ENCODE measurements at places on chromosomes 11 and 22. TPM values are rescaled to one million over a fixed set of nuclear protein-coding genes. Genes with fewer than 3 reads are reported as not detected.
A peak's percentile ranks its signal among the peaks of the same experiment; 100 is the strongest.

DNA sequence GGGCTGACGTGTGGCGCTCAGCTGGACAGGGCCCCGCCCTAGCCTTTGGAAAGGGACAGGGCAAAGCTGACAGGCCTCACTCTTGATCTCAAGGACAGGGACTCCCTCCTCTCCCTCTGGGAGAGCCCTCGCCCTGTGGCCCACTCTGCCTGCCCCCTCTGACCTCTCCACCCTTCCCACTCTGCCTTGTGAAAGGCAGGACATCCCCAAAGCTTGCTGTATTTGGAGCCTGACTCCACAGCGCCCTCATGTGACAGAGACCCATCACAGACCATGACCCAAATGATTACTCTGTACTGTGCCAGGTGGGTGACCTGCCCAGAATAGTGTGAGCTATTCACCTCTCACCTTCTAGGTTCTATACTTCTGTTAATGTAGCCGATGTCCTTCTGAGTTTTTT is 18.8 kb downstream of the P2RY2 start:
- no peaks in the 10 kb centered on the region for H3K4me1 ChIP-seq
- H3K36me3 ChIP-seq: no peaks in the 10 kb centered on the region
- no peak overlapping the region for H3K27ac ChIP-seq
- no peaks in the 10 kb centered on the region for H3K27me3 ChIP-seq
- H3K4me3 ChIP-seq: no peak overlapping the region

KRTAP5-2 gene
- total RNA-seq: not detected

SHANK2 gene
- total RNA-seq: 0.88 TPM

DNA sequence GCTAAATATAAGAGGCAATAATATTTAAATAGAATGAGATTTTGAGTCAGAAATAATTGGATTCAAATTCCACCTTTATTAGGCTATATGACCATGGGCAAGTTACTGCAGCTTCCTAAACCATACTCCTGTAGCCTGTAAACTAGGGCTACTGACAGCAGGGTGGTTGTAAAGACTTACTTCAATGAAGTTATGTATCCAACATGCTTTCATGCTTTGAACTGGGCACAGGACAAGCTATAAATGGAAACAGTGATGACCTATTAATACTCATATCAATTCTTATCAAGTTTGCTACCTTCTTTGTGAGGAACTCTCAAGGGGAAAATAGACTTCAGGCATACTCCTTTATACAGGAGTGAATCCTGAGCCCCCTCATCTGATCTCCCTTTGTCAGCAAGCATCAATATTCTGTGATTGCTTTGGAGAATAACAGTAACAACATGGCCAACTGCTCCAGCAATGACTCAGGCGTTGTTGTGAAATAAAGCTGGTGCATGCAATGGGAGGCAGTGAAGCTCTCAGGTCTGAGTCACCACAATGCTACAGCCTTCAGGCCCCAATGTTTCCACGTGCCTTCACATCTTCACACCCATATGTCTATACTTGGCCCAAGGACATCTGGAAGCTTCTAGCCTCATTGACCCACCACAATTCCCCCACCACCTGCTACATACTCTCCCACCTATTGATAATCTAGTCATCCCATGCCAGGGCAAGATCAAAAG is 102.5 kb downstream of the KCNA4 start:
- H3K36me3 ChIP-seq: no peaks in the 10 kb centered on the region
- DNase-seq: no peak
- no peaks in the 10 kb centered on the region for H3K4me1 ChIP-seq
- no peak overlapping the region for H3K27ac ChIP-seq
- H3K27me3 ChIP-seq: no peaks in the 10 kb centered on the region

DNA sequence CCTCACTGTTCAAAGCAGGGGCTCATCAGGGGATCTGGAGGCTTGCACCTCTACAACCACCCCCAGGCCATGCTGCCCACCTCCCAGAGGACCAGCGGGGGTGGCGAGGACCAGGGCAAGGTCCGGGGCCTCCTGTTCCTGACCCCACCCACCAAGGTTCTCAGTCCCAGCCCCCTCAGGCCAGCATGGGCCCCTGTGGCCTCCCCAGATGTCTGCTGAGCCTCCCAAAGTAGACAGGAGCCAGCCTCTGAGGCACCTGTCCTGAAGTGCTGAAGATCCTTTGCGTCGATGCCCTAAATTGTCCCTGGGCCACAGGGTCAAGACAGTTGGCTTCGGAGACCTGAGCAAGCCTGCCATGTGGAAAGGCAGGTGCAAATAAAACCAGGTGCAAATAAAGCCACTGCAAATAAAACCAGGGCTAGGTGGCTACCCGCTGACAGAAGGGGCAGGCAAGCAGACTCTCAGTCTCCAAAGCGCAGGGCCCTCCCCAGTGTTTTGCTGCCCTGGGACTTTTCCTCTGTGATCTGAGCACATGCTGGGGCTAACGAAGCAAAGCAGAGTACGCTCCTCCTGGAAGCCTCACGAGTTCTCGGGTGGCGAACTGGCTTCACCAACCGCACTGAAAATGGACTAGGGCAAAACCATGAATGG is 22.4 kb upstream of the ARFGAP3 start:
- DNase-seq: no peak
- H3K4me3 ChIP-seq: no peak overlapping the region
- no peaks in the 10 kb centered on the region for H3K27me3 ChIP-seq
- no peaks in the 10 kb centered on the region for H3K36me3 ChIP-seq
- H3K4me1 ChIP-seq: no peaks in the 10 kb centered on the region

- H3K27ac ChIP-seq: no peak overlapping the region
- no peak overlapping the region for H3K4me3 ChIP-seq
- H3K4me1 ChIP-seq: no peaks in the 10 kb centered on the region
- no peak for DNase-seq
- H3K36me3 ChIP-seq: no peaks in the 10 kb centered on the region
Measured at GRCh38 chr22:46803031-46803880, 40.8 kb downstream of the TBC1D22A start.

- no peak for DNase-seq
- no peak overlapping the region for H3K4me3 ChIP-seq
- no peaks in the 10 kb centered on the region for H3K4me1 ChIP-seq
Measured at GRCh38 chr11:118084247-118084646, 2.5 kb downstream of the SMIM35 start.

- H3K4me3 ChIP-seq: no peak overlapping the region
- no peaks in the 10 kb centered on the region for H3K27me3 ChIP-seq
- no peak for DNase-seq
- H3K4me1 ChIP-seq: no peaks in the 10 kb centered on the region
- H3K27ac ChIP-seq: no peak overlapping the region
Measured at GRCh38 chr11:16011396-16011795, 344.9 kb downstream of the SOX6 start.

DNA sequence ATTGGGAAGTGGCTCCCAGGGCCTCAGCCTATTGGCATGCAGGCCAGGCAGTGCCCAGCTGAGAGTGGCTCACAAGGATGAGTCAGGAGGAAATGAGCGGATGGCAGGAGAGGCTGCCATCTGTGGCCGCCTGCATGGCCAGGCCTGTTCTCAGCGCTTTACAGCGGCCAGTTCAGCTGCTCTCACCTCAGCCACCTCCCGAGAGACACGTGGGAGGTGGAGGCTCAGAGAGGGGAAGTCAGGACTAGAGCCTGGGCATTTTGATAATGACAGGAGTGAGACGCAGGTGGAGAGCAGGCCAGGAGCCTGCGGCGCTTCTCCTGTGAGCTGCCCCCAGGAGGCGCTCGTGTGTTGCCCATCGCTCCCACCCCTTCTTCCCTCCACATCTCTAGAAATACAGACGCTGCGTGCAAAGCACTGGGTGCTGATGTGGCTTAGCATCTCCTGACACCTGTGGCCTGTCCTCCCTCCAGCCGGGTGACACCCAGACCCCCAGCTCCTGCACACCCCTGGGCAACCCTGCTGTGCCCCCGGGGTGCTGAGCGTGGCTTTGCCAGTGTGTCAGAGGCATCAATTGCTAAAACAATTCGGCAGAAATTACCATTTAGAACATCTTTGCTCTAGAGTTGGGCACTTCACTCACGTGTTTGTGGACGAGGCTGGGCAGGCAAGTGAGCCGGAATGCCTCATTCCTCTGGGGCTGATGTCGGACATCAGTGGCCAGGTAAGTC is 21.4 kb upstream of the PANX2 start:
- no peak for DNase-seq
- H3K4me1 ChIP-seq: no peaks in the 10 kb centered on the region
- no peaks in the 10 kb centered on the region for H3K27me3 ChIP-seq
- no peak overlapping the region for H3K27ac ChIP-seq

GRCh38 chr11:126129727-126130671 is 67.3 kb upstream of the CDON start:
- no peaks in the 10 kb centered on the region for H3K4me1 ChIP-seq
- peak overlapping the region; percentile 91 for H3K27ac ChIP-seq
- no peaks in the 10 kb centered on the region for H3K36me3 ChIP-seq
- DNase-seq: no peak

ASPHD2 gene
- 1.8 TPM for total RNA-seq

DNA sequence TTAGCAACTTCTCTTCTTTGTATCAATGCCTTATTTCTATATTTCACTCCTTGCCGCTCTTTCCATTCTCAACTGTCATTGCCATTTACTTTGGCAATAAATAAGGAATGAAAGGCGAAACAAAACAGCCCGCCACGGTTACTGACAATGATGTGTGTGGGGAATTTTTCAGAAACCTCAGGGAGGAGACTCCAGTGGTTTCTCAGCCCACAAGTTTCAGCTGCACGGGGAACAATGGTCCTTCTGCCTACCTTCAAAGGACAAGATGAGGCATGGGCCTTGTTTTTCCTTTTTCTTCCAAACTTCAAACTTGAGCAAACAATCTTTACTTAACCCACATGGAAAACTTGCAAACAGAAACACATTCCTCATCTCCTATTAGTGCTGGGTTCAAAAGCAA is 409.4 kb downstream of the METTL15 start:
- no peaks in the 10 kb centered on the region for H3K4me1 ChIP-seq
- DNase-seq: no peak
- no peaks in the 10 kb centered on the region for H3K36me3 ChIP-seq
- no peaks in the 10 kb centered on the region for H3K27me3 ChIP-seq
- no peak overlapping the region for H3K27ac ChIP-seq
- no peak overlapping the region for H3K4me3 ChIP-seq

DNA sequence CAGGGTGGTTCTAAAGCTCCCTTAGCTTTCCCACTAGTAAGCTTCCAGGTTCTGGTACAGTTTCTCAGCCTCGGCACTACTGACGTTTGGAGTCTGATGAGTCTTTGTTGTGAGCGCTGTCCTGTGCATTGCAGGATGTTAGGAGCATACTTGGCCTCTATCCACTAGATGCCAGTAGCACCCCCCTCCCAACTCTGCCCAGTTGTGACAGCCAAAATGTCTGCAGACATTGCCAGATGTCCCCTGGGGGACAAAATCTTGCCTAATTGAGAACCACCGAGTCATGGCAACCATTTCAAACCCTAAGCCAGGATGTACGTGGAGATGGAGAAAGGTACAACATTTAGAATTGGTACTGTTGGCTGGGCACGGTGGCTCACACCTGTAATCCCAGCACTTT is 68.7 kb downstream of the PTPRJ start:
- H3K36me3 ChIP-seq: no peaks in the 10 kb centered on the region
- H3K27ac ChIP-seq: no peak overlapping the region
- no peak for DNase-seq
- H3K4me1 ChIP-seq: no peaks in the 10 kb centered on the region

DNA sequence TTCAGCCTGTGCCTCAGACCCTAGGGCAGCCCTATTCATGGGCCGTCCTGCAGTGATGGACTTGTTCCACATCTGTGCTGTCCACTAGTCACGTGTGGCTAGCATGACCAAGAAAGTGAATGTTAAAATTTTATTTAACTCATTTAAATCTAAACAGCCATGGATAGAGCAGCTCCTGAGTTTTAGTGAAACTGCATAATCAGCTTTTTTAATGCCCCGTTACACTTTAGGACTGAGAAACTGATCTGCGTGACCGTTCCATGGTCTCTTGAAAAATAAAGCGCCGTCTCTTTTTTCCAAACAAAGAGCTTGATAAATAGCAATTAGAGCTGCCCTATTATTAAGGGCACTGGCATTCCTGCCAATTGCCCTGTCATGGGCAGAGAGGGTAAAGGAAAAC is 76.5 kb upstream of the SNX19 start:
- H3K36me3 ChIP-seq: no peaks in the 10 kb centered on the region
- no peak for DNase-seq
- no peaks in the 10 kb centered on the region for H3K27me3 ChIP-seq
- H3K4me1 ChIP-seq: no peaks in the 10 kb centered on the region

GRCh38 chr22:43238526-43239006 is 51.6 kb upstream of the TTLL12 start:
- H3K4me3 ChIP-seq: no peak overlapping the region
- H3K4me1 ChIP-seq: no peaks in the 10 kb centered on the region
- DNase-seq: no peak
- H3K36me3 ChIP-seq: no peaks in the 10 kb centered on the region
- no peak overlapping the region for H3K27ac ChIP-seq

DNA sequence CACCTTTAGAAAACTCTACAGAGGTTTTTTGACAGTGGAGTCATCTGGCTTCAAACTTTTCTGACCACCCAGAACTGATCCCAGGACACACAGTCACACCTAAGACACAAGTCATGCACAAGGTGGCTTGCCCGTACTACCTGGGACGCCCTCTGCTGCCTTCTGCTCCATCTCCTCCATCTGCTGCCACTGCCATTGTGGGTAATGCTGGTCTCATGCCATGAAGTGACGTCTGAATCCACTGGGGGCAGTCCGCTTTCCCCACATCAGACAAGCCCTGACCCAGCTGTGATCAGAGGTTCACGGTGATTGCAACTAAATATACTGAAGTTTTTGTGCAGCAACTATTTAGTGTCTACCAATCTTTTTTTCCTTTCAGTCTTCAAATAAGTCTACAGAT is 5.4 kb upstream of the NDUFS8 start:
- no peak overlapping the region for H3K27ac ChIP-seq
- H3K36me3 ChIP-seq: no peaks in the 10 kb centered on the region
- H3K27me3 ChIP-seq: no peaks in the 10 kb centered on the region

SCO2 gene
- total RNA-seq: not detected

DNA sequence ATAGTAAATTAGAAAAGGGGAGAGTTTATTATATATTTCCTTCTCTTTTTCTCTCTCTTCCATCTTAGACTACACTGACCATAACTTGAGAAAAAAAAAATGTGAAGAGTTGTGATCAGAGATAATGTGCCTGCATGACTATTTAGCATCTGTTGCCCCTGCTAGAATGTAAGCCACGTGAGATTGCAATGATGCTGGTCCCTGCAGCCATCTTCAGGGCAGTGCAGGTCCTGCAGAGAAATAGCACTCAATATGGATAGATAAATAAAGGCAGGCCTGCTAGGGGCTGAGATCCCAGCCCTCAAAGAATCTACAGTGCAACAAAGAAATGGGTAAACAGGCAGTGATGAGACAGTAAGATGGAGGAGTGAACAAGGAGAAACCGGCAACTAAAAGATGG is 7.8 kb upstream of the DKK3 start:
- H3K36me3 ChIP-seq: no peaks in the 10 kb centered on the region
- H3K27me3 ChIP-seq: no peaks in the 10 kb centered on the region
- no peak overlapping the region for H3K27ac ChIP-seq
- H3K4me3 ChIP-seq: no peak overlapping the region

Measured in uterus (tissue), 4 donors.